K562 (cell line): ENCODE measurements at places on chromosomes 2 and 18.

GRCh38 chr2:135473567-135473966 lies 57.5 kb downstream of the ZRANB3 start:
- peak; percentile 17 for DNase-seq

- DNase-seq: no peak
Measured at GRCh38 chr2:206859330-206859739, 80.0 kb upstream of the CPO start.

DNA sequence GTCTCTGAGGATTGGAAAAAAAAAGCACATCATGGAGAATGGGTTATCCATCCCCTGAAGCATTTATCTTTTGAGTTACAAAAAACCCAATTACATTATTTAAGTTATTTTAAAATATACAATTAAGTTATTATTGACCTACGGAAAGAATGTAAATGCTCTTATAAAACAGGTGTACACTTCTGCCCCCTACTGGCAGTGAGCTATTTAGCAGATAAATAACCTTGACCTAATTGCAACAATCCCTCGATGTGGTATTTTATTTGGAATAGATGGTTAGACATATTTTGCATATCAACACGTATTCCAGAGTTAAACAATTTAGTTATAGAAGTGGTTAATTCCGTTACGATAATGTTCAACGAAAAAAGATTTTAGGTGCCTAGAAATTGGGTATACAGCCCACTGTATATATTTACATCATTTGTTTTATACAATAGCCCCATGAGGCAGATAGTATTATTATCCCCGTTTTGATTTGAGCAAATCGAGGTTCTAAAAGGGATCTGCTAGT lies 9.1 kb upstream of the DAW1 start:
- DNase-seq: peak; percentile 34

DNA sequence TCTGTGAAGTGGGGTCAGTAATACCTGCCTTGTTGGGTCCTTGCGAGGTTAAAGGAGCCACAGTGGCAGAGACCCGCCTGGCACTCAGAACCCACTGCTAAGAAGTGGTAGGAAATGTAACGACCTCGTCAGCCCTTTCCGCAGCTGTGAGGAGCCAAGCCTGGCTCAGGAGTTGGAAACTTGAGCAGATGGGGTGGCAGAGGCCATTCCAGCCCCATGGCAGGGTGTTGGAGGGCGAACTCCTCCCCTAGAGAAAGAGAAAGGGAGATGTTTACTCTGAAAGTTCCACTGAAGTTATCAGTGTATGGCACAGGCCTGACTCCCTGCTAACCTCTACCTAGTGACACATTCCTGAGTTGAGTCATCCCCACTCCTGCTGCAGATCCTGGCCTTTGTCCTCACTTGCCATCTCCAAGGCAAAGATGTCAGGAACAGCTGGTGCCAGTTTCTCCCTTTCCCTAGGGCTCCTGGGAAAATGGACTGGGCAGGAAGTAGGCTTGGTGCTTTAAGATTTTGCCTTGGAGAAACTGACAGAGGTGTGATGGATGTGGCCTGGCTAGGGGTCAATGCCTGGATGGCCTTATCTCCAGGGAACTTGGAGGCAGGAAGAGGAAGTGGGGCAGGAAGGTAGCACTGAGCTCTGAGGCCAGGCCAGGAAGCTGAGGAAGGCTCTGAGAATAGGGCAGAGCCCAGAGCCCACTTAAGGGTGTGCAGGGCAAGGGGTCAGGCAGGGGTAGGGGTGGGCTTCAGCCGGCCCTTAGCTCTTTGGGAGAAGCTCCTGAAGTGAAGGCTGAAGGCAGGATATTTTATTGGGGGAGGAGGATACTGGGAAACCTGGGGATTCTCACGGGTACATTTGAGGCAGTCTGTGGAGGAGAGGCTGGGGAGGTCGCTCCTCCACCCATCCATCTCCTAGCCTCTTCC lies 888 bp downstream of the VAMP5 start:
- peak; percentile 65 for DNase-seq

- no peak for DNase-seq
Measured at GRCh38 chr2:158713523-158714138, 81.5 kb upstream of the DAPL1 start.

DNA sequence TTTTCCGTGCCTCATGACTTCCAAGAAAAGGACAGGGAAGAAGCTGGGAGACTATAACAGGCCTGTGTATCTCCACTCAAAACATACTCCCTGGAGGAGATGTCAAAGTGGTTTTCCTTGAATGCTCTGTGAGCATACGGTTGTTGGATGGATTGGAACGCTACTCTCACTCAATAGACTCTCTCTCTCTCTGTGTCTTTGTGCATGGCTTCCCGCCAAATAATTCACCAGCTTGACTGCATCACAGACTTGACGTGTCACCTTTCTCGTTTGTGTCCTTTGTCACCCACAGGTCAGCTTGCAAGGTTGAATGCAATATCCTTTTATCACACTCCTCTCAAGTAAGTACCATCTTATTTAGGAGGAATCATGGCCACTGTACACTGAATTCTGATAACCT lies 156.8 kb upstream of the MAPRE2 start:
- no peak for DNase-seq

DNA sequence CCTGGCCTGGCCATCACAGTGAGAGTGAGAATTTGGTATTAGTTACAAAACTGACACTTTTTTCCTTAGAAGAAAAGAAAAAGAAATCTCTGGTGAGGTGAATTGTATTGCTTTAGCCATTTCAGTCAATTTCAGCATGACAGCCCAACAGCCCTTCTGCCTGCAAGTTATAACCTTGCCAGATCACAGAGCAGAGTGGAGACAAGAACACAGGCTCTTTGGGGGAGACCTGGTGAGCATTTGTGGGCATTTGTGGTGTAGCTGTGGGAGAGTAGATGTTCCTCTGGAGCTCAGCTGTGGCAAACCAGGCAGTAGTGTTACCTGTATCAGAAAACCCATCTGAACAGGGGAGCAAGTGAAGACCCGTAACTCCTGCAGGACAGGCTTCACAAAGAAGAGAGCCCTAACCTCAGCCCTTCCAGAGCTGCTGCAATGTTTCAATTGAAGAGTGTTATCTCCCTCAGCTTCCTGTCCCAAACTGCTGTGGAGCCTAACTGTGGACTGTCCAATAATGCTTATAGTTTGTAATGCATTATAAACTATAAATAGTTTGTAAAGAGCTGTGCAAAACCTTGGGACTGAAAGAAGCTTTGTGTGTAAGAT lies 22.8 kb upstream of the DLX1 start:
- DNase-seq: no peak

DNA sequence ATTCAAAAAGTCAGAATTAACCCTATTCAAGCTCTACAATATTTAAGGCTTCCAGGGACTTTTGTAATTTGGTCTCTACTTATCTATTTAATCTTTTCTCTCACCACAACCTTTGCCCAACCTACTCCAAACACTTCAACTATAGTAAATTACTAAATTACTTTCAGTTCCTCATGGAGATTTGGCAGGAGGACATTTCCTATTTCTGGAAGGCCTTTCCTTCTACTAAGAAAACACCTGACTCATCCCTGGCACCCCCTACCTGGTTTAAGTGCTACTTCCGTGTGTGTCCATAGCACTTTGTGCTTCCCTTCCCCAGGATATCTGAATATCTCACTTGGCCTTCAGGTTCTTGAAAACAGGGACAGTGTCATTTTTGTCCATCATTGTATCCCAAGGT lies 96.3 kb downstream of the UPP2 start:
- no peak for DNase-seq

DNA sequence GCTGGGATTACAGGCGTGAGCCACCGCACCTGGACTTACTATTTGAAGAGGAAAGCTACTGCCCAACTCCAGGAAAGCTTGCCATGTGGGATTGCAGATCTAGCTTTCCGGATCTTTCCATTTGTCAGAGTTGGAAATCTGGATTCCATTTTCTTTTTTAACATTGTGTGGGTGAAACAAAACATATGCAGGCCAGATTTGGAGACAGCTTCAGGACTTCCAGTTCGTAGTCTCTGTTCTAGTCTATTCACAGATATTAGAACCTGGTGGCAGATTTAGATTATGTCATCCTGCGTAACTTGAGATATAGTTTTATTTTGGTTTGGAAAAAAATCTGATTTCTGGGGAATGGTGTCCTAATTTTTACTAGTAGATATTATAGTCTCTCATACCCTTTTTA lies 70.5 kb downstream of the ZNF236 start:
- DNase-seq: no peak

DNA sequence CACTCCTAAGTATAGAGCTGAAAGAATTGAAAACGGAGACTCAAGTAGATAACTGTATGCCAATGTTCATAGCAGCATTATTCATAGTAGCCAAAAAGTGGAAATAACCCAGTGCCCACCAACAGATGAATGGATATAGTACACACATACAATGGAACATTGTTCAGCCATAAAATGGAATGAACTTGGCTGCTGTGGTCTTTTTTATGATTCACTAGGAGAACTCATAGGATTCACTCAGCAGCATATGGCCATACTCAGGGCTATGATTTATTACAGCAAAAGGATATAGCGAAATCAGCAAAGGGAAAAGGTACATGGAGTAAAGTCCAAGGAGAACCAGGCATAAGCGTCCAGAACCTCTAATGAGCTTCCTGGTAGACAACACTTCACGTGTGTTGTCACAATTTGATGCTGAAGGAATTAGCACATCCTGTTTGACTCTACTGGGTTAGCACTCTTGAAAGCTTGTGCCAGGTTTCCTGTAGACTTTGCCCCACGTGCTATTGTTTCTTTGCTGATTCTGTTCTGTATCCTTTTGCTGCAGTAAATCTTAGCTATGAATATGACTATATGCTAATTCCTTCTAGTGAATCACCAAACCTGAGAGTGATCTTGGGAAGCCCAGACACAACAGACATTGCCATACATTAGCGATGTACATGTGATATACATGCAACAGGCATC lies 15.7 kb downstream of the SPC25 start:
- no peak for DNase-seq

GRCh38 chr2:180823546-180824141 lies 156.8 kb upstream of the UBE2E3 start:
- no peak for DNase-seq

DNA sequence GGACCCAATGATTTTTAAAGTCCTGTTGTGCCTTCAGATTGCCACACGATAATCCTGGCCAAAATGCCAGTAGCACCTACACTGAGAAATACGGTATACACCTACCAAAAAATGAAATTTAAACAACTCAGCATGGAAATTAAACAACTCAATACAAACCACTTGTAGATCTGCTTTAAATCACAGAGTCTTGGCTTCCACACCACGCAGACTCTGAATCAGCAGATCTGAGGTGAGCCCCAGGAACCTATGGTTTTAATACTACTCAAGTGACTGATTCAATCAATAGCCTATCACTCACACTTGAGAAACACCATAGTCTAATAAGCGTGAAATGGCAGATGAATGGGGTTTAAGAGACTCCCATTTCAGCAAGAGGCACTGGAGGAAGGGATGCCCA lies 46.9 kb downstream of the MAP4K3 start:
- DNase-seq: no peak

DNA sequence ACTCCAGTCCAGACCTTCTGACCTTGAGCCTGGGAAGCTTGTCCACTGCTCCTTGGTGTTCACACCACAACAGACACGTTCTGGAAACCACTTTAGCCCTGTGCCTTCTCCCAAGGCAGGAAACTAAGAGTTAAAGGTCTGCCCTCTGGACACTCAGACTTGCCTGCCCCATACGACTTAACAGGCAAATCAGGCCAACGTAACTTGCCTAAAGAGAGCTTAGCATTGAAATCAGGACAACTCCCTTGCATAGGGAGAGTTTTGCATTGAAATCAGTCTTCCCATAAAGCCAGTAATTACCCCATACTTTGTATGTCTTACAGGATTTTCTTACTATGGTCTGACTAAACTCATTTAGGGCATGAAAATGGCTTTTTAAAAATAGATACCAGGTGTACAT lies 18.5 kb downstream of the NFE2L2 start:
- DNase-seq: no peak

DNA sequence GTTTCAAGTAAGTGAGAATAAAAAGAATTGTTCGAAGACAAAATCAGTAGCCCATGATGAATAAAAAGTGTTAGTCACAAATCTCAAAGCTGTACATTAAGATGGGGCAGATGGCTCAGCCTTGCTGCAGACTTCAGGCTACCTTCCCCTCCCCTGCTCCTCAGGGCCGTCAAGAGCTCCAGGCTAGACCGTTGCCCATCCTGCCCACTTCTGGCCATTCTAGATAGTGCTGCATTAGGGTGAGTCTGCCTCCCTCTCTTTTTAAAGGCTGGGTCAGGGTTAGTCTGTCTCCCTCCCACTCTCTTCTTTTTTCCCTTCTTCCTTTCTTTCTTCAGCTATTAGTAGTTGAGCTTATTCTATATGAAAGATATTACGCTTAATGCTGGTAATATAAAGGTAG lies 86.0 kb downstream of the MAPRE2 start:
- DNase-seq: peak; percentile 35

DNA sequence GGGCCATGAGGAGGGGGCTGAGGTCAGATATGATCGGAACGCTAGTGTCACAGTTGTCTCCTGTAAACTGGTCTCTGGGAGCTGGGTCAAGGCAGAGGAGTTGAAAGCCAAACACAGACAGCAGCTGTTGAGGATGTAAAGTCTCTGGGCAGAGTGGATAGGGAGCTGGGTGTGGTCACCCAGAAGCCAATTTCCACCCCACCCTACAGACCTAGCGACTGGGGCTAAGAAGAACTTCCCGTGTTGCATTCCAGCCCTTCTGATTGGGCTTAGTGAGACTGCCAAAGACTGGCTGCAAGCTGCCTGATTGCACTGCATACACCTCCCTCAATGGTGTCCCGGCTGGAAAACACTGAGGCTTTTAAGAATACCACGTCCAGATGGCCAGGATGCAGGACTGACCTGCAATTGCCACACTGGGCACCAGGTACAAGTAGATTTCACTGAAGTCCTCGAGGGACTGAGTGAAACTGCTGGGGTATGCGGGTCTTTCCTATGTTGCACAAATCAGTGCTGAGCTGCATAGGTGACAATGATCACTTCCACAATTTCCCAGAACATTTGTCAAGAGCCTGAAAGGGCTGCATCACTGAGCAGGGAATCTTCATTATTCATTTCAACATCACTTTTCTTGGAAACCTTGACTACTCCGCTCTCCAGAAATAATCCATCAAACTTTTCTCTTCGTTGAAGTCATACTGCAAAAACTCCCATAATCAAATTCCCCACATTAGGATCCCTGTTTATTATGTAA lies 43.1 kb upstream of the EML4 start:
- DNase-seq: no peak

DNA sequence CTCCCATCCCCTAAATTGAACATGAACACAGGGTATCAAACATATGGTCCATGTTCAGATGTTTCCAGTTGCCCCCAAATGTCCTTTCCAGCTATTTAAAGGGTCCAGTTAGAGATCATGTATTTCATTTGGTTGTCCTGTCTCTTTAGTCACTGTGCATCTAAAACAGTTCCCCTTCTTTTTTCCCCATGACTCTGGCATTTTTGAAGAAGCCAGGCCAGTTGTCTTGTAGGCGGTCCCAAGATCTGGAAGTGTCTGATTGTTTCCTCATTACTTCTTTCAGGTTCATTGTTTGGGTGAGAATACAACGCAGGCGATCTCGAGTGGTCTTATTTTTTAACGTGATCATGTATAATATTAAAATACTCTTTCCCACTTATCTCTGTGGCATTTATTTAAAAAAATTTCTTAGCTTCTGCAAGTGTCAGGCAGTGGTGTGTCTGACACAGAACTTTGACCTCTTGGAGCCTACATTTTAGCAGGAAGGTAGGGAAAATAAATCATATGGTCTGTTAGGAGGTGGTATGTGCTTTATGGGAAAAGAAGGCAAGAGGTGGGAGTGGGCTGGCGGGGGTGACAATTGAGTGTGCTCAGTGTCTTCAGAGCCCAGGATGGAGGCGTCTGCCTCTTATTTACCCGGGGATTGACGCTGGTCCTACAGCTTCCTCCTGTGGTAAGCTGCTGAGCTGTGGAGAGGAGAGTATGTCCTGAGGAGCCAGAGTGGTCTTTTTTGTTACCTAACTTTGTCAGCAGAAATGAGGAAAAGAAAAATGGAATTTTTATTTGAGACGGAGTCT lies 8.1 kb downstream of the RAB31 start:
- DNase-seq: no peak
